ENCODE measurements at places on chromosomes 2 and 18.

DNA sequence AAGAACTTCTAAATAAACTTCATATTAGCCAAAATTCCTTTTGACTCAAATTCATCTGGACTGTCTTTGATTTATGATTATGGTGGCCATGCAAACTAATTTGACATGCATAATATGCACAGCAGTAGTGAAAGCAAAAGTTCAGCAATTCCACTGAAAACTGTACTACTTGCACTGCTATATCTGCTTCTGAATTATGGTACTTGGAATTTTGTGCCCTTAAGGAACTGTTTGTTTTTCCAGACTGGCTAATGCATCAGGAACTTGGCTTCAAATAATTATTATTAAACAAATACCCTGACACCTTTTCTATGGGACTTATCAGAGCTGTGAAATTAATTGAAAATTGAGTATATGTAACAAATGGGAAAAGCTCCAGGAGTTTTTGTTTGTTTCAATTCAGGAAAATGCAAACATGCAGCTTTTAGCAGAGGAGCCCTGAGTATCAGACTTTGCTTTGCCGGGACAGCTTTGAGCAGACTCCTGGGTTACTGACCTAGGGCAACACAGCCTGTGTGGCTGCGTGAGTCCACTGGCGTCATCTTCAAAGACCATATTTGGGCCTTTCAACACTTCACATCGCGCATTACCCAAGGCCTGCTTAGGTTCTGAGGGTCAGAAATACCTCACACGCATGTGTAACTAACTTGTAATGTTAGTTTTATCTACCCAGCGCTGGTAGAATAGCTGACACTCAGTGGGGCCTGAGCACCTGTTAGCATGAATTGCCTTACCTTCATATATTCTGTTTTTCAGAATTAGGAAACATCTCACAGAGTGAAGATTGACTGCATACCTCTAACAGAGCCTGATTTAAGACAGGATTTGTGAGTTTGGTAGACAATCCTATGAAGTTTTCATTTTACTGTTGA is 35.4 kb downstream of the CFAP221 start:
- DNase-seq: no peak

GRCh38 chr2:216878072-216878471 is 18.2 kb upstream of the TNP1 start:
- no peak for DNase-seq

- DNase-seq: no peak
Observed at GRCh38 chr2:54595999-54596902, 127.2 kb upstream of the EML6 start.

DNA sequence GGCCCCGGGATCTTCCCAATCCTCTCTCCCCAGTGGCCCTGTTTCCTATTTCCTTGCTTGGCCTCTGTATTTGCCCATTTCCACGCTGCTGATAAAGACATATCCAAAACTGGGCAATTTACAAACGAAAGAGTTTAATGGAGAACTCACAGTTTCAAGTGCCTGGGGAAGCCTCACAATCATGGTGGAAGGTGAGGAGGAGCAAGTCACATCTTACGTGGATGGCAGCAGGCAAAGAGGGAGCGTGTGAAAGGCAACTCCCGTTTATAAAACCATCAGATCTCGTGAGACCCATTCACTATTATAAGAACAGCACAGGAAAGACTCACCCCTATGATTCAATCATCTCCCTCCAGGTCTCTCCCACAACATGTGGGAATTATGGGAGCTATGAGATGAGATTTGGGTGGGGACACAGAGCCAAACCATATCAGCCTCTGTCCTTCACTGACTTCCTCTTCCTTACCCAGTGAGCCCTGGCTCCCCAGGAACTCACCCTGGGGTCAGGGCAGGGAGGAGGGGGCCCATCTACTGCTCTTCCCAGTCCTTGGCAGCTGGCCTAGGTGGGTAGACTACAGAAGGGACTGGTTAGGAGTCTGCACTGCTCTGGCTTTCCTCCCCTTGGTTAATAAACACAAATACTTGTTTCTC is 105.8 kb upstream of the MYCN start:
- no peak for DNase-seq

- DNase-seq: no peak
Observed at GRCh38 chr2:226211439-226211838, 588.2 kb downstream of the IRS1 start.

DNA sequence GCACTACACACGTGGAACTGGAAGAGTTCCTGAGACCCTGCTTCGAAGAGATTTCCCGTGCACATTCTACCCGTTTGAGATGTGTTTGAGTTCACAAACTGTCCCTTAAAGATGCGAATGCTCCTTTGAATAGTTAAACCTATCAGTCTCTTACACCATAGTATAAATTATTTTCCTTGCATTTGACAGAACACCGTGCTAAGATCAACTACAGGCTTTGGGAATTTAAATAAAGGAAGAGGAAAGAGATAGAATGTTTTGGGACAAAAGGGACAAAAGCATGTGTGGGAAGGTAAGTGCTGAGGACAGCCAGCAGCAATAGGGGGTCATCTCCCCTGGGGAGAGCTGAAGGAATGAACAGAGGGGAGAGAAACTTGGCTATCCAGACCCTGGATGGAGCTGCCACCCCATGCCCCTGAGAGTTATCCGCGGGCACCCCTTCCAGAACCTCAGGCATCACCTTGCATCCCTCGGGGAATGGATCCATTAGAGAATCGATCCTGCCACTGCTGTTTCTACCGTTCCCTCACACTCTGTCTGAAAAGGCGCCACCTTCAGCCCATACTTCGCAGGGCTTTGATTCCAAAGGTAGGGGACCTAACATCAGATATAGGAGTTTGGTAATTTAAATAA is 888 bp upstream of the ADCY3 start:
- DNase-seq: peak; percentile 48

- DNase-seq: no peak
Observed at GRCh38 chr2:42901076-42901640, 108.8 kb upstream of the HAAO start.

- DNase-seq: no peak
Observed at GRCh38 chr2:137021763-137022162, 256.4 kb downstream of the THSD7B start.

GRCh38 chr18:35635170-35635569 is 53.6 kb downstream of the GALNT1 start:
- no peak for DNase-seq
